Cerebellar nuclear complex (tissue), 1 donor: ENCODE measurements at places on chromosomes 5 and 9.
A peak's percentile ranks its signal among the peaks of the same experiment; 100 is the strongest.

- no peak for DNase-seq
These were observed 978.4 kb downstream of the TLE4 start for GRCh38 chr9:80550181-80550580.

DNA sequence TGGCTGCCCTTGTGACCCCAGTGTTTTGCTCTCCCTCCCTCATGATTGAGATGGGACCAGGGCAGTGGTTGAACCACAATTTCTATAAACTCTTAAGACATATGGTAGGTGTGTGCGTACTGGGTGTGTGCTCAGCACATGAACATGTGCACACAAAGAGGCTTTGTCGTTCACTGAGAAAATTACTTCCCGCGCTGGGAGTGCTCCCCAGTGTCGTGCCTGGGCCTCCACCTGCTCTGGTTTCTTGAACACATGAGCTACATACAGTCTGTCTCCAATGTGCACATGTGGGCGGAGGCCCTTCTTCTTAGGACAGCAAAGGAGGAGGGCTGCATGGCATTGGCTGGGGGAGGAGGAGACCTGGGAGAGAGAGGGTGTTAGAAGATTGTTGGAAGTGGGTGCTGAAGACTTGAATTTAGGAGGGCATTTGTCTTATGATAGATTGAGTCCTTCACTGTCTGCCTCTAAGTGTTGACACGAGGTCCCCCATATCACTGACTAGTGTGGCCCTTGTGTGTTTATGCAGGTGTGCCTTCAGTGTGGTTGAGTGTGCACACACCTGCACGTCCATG, 170.0 kb downstream of the CACNA1B start:
- DNase-seq, result no peak

DNA sequence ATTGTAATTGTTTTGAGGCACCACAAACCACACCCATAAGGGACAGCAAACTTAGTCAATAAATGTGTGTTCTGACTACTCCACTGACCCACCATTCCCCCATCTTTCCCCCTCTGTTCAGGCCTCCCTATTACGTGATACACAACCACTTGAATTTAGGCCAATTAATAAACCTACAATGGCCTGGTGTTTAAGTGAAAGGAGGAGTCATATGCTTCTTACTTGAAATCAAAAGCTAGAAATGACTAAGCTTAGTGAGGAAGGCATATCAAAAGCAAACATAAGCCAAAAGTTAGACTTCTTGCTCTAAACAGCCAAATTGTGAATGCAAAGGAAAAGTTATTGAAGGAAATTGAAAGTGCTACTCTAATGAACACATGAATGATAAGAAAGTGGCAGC, 14.6 kb downstream of the ZBTB43 start:
- no peak for DNase-seq

DNA sequence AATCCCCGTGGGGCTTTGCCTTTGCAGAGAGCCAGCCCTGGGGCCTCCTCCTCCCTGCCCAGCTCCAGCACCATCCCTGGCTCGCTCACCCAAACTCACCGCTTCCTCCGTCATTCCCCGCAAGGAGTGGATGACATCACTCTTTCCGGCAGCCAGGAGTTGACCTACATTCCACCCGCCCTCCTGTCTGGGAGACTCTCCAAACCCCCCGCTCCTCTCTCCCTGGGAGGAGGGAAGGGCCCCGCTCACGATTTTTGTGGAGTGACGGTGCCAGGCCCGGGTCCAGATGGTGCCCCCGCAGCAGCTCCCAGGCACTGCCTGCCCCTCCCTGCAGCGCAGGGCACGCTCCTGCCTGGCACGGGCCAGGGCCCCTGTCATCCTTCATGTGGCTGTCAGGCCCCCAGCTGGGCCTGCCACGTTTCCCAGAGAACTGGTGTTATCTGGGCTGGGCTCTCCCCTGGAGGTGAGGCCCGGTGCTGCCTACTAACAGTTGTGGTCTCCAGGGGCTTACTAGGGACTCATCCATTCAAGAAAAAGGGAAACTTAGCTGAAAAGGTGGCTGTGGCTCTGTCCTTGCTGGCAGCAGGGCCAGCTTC, 52.3 kb downstream of the NTNG2 start:
- peak; percentile 84 for DNase-seq

GRCh38 chr9:26331223-26331622, 561.4 kb downstream of the CAAP1 start:
- DNase-seq, result no peak
